ENCODE measurements at places on chromosomes 12 and 14.

DNA sequence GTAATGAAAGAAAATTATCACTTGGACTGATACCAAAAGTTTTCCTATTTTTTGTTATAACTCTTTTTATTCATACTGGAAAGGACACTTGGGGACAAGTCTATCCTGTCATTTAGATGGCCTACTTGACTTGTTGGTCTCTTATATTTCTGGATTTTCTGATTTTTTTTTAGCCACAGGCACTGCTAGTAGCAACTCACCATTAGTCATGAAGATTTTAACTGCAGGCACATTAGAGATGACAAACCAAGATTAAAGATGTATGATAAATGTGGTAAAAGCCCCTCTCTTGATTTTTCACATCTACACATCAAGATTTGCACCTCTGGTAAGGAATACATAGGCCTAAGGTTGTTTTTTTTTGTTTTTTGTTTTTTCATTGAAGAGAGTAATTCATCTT lies 217.0 kb downstream of the SLC25A21 start:
- H3K36me3 ChIP-seq, result no peaks in the 10 kb centered on the region
- H3K4me3 ChIP-seq, result no peak overlapping the region
- H3K27ac ChIP-seq, result no peak overlapping the region
- no peaks in the 10 kb centered on the region for H3K27me3 ChIP-seq

GRCh38 chr12:76413121-76413520 lies 64.9 kb upstream of the BBS10 start:
- H3K36me3 ChIP-seq, result peaks cover 7% of the 10 kb centered on the region
- no peak overlapping the region for H3K4me3 ChIP-seq
- H3K27ac ChIP-seq, result no peak overlapping the region
- peaks cover 15% of the 10 kb centered on the region for H3K4me1 ChIP-seq

DNA sequence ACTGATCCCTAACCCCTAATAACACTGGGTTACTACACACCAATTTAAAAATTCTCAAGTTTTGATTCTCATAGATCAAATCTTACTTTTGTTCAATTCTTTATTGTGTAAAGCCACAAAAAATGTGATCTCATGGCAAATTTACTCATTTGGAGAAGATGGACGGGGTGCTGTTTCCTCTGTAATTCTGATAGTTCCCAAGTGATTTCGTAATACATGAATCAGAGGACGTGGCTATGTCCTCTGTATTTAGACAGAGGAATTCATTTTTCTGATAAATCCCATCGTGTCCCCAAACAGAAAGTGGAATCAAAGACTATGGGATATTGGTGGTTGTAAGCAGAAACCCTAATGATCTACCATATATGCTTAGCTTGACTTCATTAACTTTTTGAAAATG lies 76.6 kb upstream of the GNG2 start:
- no peak for DNase-seq
- peaks cover 47% of the 10 kb centered on the region for H3K27me3 ChIP-seq
- H3K27ac ChIP-seq, result no peak overlapping the region
- H3K36me3 ChIP-seq, result peaks cover 3% of the 10 kb centered on the region
- peaks cover 19% of the 10 kb centered on the region for H3K4me1 ChIP-seq
- H3K4me3 ChIP-seq, result no peak overlapping the region

GRCh38 chr12:93813972-93814821 lies 137.0 kb downstream of the CRADD start:
- peaks cover 6% of the 10 kb centered on the region for H3K36me3 ChIP-seq
- H3K27ac ChIP-seq, result no peak overlapping the region
- DNase-seq, result no peak
- H3K4me3 ChIP-seq, result no peak overlapping the region
- H3K27me3 ChIP-seq, result no peaks in the 10 kb centered on the region

GRCh38 chr12:121992059-121992879 lies 29.4 kb upstream of the BCL7A start:
- H3K4me3 ChIP-seq, result no peak overlapping the region
- peaks cover 22% of the 10 kb centered on the region for H3K27me3 ChIP-seq
- H3K4me1 ChIP-seq, result peaks cover 12% of the 10 kb centered on the region

GRCh38 chr12:85575120-85576096 lies 260.8 kb downstream of the RASSF9 start:
- H3K36me3 ChIP-seq, result no peaks in the 10 kb centered on the region
- peak; percentile 30 for DNase-seq
- no peaks in the 10 kb centered on the region for H3K27me3 ChIP-seq
- no peak overlapping the region for H3K27ac ChIP-seq
- H3K4me1 ChIP-seq, result no peaks in the 10 kb centered on the region

- no peak for DNase-seq
- H3K4me3 ChIP-seq, result no peak overlapping the region
- H3K27me3 ChIP-seq, result peaks cover 30% of the 10 kb centered on the region
- no peak overlapping the region for H3K27ac ChIP-seq
- H3K36me3 ChIP-seq, result no peaks in the 10 kb centered on the region
Observed at GRCh38 chr12:7180685-7181084, 8.8 kb upstream of the PEX5 start.

- peaks cover 8% of the 10 kb centered on the region for H3K27me3 ChIP-seq
- no peaks in the 10 kb centered on the region for H3K36me3 ChIP-seq
- H3K4me3 ChIP-seq, result no peak overlapping the region
- DNase-seq, result no peak
- no peaks in the 10 kb centered on the region for H3K4me1 ChIP-seq
Observed at GRCh38 chr12:124153392-124153791, 141.5 kb upstream of the RFLNA start.

- H3K36me3 ChIP-seq, result no peaks in the 10 kb centered on the region
- peaks cover 3% of the 10 kb centered on the region for H3K27me3 ChIP-seq
- DNase-seq, result no peak
- H3K4me1 ChIP-seq, result no peaks in the 10 kb centered on the region
Observed at GRCh38 chr12:41993283-41993682, 151.4 kb downstream of the GXYLT1 start.
